Activated naive CD8-positive, alpha-beta T cell treated with anti-CD3 and anti-CD28 coated beads, Interleukin-2, amount 50 U/mL, for 16 hours (primary cell): ENCODE measurements at places on chromosomes 5 and 9.

GRCh38 chr9:99433555-99433954, 211.5 kb downstream of the SEC61B start:
- DNase-seq = no peak

DNA sequence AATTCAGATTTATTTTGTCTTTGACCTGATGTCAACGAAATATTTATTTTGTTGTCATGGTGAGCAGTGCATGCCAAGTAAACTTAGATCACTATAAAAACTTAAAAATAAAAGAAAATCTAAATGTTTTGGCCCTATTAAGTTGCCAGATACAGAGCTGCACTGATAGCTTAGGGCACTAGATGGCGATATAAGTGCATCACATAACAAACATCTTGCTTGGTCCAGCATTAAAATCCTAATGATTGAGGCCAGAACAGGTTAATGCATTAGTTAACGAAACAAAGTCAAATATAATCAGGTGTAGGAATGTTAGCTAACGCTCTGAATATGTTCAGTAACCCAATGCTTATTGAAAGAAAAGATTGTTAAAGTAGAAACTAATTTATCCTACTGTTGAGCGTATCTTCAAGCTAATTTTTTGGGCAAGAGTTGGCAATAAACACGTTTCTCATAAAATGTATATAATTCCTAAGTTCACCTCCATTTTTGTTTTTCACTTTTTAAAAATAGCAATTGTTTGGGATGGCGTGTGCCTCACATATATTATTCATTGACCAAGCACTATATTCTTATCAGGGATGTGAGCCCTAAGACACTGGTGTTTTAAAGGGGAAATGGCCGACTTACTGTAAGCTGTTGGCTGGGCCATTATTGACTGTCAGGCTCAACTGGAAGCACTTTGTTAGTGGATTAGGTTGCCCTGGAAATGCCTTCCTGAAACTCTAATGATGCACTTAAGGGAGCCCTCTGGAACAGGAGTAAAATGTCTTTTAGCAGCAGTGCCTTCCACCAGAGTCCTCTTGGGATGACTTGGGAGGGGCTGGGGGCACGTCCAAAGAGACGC, 33.3 kb downstream of the KCTD16 start:
- no peak for DNase-seq

- DNase-seq = no peak
These were observed 46.4 kb upstream of the PSD2 start for GRCh38 chr5:139749242-139749641.

DNA sequence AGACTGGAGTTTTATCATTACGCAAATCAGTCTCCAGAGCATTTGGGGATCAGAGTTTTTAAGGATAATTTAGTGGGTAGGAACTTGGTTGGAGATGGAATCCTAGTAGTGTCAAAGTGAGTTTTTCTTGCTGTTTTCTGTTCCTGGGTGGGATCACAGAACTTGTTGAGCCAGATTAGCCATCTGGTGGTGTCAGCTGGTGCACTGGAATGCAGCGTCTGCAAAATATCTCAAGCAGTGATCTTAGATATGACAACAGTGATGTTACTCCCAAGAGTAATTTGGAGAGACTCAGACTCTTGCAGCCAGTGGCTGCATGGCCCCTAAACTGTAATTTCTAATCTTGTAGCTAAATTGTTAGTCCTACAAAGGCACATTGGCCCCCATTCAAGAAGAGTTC, 1257.8 kb downstream of the MAT2B start:
- no peak for DNase-seq

DNA sequence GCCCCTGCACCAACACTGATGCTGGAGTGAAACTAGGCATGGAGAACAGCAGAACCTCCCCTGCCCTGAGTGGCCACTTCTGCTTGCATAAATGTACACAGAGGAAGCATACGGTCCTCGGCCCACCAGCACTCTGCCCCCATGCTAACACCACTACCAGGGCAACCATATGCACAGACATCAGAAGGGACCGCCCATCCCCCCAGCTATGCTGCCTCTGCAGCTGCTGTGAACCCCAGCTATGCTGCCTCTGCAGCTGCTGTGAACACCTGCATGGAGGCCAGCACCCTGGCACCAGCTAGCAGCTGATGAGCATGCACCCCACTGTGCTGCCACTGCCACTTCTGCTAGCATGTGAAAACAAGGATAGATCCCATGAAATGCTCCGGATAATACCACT, 250.3 kb downstream of the TUSC1 start:
- no peak for DNase-seq

DNA sequence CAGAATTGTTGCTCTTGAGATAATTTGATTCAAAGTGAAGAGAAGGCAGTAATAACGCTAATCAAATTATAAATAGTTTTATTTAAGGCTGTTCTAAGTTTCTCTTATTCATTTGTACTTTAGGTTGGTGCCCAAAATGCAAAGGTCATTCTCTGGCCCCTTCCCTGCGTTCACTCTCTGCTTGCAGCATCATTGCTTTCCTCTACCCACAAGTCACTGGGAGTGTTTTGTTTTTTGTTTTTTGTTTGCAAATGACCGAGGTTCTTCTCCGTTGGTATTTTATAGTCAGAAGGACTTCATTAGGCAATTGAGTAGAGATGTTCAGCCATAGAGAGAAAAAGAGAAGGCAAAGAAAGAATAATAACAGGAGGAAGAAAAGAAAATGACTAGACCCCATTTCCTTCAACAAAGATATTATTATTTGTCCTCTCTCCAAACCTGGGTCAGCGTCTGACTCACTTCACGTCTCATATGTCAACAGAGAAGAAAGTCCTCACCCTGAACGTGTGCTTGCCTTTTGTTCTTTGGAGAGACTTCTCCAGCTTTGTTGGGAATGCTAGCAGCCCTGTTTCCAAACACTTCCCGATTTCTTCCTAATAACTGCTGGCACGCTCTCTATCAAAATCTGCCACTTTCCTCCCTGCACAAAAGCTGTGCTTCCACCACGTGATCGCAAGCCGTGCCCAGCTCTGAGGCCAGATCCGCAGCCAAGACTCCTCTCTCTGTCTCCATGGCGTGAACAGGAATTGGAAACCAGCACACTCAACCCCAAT, 119.8 kb downstream of the EBF1 start:
- no peak for DNase-seq

- no peak for DNase-seq
These were observed 7.4 kb downstream of the WHRN start for GRCh38 chr9:114497727-114498382.

DNA sequence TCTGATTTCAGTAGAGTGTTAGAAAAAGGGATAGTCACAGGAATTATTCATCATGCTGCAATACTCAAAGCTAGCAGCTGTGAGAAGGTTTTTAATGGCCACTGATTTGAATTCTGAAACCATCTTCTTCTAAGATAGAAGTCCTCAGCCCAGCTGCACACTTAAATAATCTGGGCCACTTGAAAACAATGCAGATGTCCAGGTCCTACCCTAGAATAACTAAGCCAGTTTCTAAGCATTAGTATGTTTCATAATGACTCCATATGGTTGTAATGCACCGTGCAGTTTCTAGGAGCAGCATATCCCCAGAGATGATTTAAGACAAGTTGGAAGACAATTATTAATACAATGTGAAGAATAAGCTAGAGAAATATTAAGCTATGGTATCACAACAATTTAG, 159.9 kb upstream of the FBXL17 start:
- DNase-seq = no peak

GRCh38 chr9:16202914-16203728, 650.3 kb downstream of the CCDC171 start:
- DNase-seq = no peak

DNA sequence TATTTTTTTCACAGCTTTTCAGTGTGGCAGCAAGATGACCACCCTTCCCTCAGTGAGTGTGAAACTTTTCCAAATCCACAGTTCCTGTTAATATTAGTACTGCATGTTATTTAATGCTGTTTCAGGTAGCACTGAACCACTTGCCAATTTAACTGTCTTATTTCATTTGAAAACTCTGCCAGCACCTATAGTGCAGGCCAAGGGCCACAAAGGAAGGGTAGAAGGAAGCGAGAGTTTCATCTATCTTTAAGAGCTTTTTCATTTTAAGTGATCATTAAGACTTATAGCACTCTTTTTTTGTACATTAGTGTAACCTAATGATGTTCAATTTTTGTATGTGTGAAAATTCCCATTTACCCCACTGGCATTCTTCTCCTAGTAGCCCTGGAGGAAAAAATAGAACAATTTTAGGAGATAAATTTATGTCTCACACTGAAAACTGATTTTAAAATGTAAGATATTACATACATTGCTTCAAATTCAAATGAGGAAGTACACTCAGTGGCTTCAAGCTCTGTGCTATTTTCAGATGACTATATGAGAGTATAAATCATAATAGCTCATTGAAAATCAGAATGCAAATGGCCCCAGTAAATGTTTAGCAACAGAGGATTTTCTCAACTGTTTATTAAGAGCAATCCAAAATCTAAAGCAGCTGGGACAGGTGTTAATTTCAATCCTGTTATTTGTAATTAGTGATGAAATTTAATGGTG, 820.5 kb downstream of the PTPRD start:
- no peak for DNase-seq

DNA sequence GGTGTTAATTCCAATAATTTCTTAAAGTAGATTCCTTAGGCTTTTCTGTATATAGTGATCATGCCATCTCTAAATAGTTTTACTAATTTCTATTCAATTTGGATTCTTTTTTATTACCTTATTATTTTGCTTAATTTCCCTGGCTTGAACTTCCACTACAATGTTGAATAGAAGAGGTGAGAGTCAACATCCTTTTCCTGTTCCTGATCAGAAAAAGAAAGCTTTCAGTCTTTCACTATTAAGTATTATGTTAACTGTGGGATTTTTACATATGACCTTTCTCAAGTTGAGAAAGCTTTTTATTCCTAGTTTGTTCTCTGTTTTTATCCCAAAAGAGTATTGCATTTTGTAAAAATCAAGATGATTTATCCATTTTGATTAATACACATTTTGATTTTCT, 574.5 kb upstream of the TLE4 start:
- DNase-seq = no peak

- DNase-seq = peak; percentile 74
These were observed at the start of gene OTULINL for GRCh38 chr5:14581106-14581890. TSS of gene OTULINL (plus strand) at chr5:14581792. CDS start at chr5:14581895, 103 bp downstream.

GRCh38 chr9:13718539-13718938, 439.0 kb upstream of the MPDZ start:
- DNase-seq = no peak

- no peak for DNase-seq
These were observed 64.7 kb upstream of the OTULINL start for GRCh38 chr5:14516901-14517300.

- no peak for DNase-seq
These were observed 37.3 kb upstream of the EGFL7 start for GRCh38 chr9:136625101-136626065.

DNA sequence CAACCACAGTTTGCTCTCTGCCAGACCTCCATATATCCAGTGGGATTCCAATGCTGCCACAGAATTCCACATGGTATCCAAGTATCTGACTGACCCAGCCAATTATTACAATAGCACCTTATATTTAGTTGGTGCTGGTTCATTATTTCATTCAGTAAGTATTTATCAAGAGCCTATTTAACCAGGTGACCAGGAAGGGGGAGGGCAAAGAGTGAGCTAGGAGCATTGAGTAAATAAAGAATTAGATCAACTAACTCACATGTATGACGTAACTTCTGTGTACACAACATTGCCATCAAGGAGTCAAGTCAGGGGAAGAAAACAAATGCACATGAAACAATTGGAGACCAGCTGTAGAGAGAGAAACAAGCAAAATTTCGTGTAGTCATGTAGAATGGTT, 207.1 kb upstream of the PAPPA start:
- DNase-seq = no peak

DNA sequence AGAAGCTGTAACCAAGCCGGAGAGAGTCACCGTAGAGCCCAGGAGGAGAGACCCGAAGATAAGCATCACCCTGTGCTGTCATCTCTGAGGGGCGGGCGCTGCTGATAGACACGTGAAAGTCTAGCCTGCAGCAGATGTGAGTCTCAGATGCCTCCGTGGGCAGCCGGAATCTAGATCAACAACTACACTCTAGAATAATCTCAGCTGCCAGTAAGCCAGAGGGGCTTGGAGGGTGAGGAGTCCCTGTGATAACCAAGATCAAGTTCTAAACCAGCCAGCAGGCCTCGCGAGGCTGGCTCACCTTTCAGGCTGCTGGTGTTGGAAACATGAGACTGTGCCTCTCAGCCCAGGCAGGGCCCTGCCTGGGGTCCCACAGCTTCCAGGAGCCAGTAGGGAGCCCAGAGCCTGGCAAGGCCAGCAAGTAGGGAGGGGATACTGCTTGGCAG, 54.1 kb downstream of the DAPK1 start:
- DNase-seq = no peak

GRCh38 chr5:74380193-74380592, 260.3 kb downstream of the ENC1 start:
- no peak for DNase-seq

GRCh38 chr5:173554989-173555705, 61.3 kb downstream of the BOD1 start:
- no peak for DNase-seq

- no peak for DNase-seq
These were observed 4.8 kb downstream of the IRF1 start for GRCh38 chr5:132485641-132486317.

GRCh38 chr5:135145985-135146384, 112.0 kb upstream of the PITX1 start:
- no peak for DNase-seq

DNA sequence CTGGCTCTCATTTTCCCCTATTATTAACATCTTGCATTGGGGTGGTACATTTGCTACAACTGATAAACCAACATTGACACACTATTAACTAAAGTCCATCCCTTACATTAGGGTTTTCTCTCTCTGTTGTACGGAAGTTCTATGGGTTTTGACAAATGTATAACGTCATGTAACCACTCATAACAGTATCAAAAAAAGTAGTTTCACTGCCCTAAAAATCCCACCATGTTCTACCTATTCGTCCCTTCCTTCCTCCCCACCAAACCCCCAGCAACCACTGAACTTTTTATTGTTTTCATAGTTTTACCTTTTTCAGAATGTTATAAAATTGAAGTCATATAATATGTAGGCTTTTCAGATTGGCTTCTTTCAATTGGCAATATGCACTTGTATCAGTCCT, 40.1 kb downstream of the MLLT3 start:
- no peak for DNase-seq

GRCh38 chr5:125169396-125169795, 423.0 kb upstream of the ZNF608 start:
- DNase-seq = no peak

- no peak for DNase-seq
These were observed 216.1 kb downstream of the FSTL4 start for GRCh38 chr5:133396187-133396741.
